ENCODE measurements at places on chromosomes 7 and 10. TPM values are rescaled to one million over a fixed set of nuclear protein-coding genes. Genes with fewer than 3 reads are reported as not detected.

The IL15RA gene
- polyA plus RNA-seq = 1.8 TPM

The FKBP6 gene
- polyA plus RNA-seq = 0.13 TPM

DNA sequence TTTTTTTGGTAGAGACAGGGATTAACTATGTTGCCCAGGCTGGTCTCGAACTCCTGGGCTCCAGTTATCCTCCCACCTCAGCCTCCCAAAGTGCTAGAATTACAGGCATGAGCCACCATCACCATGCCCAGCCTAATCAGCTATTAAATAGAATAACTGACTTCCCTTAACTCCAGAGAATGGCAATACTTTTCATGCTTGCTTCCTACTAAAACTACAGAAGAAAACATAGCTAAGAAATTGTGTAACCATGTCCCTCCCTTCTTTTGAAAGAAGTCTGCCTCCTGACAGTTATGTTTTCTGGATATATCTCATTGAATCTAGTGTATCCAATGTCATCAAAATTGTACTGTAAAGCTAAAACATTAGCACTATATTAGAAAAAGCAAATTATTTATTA, 95.6 kb downstream of the KMT2C start:
- DNase-seq = no peak

DNA sequence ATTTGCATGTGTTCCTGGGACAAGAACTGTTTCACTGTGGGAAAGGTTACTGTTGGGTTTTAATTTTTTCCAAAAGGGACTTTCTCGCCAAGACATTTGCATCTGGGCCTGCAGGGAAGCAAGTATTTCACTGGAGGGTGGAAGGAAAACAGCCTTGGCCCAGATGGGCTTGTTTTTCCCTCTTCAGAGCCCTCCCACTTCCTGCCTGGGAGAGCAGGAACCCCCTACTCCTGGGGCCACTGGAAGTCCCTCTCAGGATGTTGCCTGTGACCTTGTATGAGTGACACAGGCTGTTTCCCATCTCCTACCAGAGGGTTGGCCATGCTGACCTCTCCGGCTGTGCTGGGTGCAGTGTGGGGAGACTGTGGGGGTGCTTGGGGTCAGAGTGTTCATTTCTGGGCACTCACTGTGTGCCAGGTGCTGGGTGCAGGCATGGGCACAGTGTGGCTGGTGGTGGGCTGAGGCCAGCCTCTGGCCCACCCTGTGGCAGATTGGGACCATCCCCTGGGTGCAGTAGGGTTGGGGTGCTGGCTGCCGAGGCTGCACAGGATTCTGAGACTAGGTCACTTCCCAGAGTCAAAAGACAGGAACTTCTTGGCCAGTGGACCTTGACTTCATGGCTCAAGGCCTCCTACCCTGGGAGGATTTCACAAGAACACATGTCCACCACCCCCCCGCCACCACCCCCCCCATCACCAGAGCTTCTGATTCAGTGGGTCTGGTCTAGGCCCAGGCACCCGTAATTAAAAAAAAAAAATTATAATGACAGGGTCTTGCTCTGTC, 10.2 kb downstream of the TSPAN15 start:
- DNase-seq = no peak

The CAV1 gene
- 38.4 TPM for polyA plus RNA-seq

DNA sequence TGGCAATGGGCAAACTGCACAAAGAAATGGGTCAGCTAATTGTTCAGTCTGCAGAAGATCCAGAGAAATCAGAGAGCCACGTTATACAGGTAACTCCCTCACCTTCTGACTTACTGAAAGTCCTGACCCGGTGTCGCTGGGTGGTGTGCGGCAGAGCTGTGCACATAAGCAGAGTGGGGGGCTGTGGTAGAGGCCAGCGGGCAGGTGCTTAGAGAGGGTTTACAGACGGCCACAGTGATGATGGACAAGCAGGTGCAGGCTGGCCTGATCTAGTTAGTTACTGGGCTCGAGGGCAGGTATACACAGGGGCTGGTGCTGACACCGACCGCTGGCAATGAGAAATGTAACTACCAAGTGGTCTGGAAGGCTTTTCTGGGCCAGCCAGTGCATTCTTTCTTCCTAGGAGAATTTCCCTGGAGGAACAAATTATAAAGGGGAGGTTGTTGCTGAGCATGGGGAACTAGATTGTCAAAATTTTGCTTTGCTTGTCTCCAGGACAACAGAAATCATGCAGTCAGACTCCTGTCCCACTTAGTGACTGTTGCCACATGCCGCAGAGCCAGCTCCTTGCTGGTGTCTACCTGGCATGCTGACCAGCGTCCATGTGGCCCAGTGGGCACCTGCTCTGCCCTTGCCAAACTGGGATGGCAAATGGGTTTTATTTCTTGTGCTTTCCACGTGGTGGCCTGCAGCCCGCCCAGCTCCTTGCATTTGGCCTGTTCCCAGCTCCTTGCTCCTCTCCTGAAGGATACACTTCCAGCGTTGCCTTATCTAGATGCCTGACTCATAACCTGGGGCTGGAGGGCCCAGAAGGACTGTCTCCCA, 28.8 kb downstream of the DENND10 start:
- no peak for DNase-seq

The KCP gene
- 14.0 TPM for polyA plus RNA-seq
